ENCODE measurements at places on chromosomes 16 and 17.

GRCh38 chr17:48715496-48716399 lies 6.6 kb downstream of the PRAC1 start:
- DNase-seq = peak; percentile 53

GRCh38 chr16:76653390-76654026 lies 376.3 kb downstream of the CNTNAP4 start:
- peak; percentile 68 for DNase-seq

- no peak for DNase-seq
Measured at GRCh38 chr16:84989749-84990620, 21.4 kb downstream of the ZDHHC7 start.

DNA sequence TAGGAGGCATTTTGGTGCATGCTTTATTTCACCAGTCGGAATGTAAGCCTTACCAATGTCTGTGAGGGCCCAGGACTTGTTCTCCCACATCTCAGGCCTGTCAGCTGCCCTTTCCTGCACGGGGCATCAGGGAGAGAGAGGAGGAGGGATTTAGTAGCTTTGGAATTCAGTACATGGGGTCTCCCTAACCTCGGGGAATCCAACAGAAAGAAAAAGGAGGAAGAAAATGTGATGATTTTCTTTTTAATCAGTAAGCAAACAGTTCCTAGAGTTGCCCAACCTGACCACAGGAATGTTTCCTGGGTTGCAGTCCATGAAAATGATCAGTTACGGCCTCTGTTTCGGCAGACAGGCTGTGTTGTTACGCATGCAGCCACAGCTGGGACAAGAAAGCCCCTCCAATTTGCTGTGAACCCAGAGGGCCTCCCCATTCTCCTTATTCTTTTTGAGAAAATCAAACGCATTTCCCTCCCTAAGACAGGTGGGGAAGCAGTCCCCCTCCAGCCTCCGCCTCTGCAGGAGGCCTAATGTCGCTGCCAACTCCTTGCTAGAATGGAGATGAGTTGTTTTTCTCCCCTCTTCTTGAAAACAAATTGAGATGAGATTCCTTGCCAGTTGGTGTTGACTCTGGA lies 53.1 kb upstream of the TANGO6 start:
- peak; percentile 85 for DNase-seq

DNA sequence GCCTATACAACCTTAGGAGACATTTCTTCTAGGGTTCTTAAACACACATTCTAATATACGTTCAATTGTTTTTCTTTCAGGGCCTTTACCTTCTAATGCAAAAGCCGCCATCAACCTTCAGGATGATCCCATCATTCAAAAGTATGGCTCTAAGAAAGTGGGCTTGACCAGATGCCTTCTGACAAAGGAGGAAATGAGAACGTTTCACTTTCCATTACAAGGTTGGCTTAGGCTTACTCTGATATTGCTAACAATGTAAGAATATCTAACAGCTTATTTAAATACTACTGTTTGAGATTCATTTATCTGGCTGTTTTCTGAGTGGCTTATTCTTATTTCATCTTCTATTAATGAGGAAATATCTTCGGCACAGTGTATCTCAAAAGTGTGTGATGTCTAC lies 15.4 kb downstream of the REXO5 start:
- no peak for DNase-seq

DNA sequence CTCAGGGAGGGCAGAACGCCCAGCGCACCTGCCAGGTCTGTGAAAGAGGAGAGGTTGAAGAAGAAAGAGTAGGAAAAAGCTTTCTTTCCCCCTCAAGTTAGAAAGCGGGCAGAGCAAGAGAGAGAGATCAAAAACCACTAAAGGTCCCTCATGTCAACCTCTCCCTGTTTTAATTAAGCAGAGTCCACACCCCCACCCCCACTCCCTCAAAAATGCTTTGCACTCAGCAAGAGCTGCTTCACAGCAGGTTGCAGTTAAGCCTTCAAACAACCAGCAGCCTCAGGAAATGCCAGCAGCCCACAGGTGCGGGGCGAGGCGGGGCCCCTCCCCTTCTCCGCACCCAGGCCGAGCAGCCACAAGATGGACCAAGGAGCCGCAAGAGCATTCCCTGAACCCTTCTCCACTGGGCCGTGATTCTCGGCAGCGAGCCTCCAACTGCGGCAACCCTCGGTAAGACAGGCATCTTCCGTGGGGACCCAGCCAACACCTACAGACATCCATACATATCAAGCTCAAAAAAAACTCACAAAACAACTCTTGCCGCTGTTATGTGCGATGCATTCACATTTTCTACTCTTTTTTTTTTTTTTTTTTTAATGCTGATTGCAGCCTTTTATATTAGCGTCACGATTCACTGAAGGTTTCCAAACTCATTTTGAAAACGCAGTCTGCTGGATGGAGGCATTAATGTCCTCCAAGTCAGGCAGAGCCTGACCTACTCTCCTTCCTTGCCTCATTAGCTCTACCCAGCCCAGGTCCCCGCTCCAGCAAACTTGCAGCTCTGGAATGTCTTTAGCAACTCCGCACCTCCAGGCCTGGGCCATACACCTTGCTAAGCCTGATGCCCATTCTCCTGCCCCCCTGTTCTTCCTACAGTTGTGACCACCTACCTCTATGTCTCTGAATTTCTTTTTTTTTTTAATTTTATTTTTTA lies 66.1 kb downstream of the AXIN2 start:
- DNase-seq = no peak

DNA sequence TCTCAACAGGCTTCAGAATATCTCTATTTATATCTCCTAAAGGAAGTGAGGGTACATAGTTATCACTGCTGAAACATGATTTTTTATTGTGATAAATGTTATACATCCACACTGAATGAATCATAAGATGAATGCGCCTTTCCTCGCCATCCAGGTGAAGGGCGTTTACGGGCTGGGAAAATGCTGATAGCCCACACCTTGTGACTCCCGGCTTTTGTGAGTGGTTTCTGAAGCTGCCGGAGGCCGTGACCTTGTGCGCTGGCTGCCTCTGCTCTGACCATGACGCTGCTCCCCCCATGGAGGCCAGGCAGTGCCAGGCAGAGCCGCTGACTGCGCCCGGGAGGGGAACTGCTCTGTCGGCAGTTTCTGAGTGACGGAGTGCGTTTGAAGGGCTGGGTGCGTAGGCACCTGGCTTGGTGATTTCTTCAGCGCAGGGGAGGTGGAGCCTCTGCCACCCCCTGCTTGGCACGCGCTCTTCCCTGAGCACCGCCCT lies 97.2 kb downstream of the RAP1GAP2 start:
- DNase-seq = peak; percentile 83

DNA sequence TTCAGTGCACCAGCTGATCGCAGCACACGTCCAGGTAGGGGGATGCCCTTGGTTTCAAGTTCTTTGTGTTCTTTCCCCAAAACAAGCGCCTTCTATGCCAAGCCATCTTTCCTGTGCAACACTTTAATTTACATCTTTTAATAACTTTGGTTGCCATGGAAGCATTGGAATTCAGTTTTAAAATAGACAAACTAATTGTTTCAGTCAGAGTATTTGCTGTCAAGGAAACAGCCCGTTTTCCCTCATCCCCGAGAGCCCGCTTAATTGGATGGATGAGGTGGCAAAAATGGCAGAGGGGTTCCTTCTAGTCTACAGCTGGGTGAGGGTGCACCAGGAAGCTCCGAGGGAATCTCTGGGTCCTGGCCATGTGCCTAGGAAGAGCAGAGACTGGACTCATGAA lies 793.7 kb upstream of the EEF2KMT start:
- DNase-seq = no peak

- DNase-seq = no peak
Measured at GRCh38 chr17:6245301-6246177, 175.4 kb downstream of the WSCD1 start.

DNA sequence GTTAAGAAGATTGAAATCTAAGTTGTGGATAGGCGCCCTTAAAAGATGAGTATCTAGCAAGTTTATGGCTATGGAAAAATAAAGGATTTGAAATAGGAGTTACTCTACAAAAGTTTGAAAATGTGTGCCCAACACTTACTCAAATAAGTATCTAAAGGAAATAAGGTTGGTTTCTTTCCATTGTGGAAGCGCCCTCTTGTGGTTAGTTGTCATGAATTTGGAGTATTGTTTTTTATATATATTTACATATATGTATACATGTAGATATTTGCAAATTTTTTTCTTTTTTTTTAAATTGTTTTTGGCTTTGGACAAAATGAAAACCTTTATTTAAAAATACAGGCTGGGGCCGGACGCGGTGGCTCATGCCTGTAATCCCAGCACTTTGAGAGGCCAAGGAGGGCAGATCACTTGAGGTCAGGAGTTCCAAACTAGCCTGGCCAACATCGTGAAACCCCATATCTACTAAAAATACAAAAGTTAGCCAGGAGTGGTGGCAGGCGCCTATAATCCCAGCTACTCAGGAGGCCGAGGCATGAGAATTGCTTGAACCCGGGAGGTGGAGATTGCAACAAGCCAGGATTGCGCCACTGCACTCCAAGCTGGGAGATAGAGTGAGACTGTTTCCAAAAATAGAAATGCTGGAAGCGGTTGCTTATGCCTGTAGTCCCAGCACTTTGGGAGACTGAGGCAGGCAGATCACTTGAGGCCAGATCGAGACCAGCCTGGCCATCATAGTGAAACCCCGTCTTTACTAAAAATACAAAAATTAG lies 24.0 kb upstream of the VPS4A start:
- peak; percentile 65 for DNase-seq

DNA sequence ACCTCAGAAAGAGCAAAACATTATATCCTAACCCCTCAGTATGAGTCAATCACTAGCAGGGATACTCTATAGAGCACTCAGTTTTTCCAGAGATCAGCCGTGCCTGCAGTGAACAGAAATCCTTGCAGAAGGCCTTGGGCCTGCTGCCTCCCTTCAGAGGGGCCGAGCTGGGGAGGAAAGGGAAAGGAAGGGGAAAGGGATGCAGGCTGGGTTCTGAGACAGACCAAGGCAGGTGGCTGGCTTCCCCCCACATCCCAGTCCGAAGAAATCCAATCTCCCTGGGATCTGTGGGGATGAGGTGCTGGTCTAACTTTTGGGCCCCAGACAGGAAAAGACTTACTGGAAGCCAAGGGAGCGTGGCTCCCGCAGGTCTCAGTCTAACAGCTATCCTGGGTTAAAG lies 25.3 kb downstream of the SRL start:
- DNase-seq = no peak

- DNase-seq = no peak
Measured at GRCh38 chr17:52140601-52141000, 17.9 kb downstream of the CA10 start.

GRCh38 chr17:45664921-45665320 lies 119.2 kb upstream of the CRHR1 start:
- DNase-seq = no peak

DNA sequence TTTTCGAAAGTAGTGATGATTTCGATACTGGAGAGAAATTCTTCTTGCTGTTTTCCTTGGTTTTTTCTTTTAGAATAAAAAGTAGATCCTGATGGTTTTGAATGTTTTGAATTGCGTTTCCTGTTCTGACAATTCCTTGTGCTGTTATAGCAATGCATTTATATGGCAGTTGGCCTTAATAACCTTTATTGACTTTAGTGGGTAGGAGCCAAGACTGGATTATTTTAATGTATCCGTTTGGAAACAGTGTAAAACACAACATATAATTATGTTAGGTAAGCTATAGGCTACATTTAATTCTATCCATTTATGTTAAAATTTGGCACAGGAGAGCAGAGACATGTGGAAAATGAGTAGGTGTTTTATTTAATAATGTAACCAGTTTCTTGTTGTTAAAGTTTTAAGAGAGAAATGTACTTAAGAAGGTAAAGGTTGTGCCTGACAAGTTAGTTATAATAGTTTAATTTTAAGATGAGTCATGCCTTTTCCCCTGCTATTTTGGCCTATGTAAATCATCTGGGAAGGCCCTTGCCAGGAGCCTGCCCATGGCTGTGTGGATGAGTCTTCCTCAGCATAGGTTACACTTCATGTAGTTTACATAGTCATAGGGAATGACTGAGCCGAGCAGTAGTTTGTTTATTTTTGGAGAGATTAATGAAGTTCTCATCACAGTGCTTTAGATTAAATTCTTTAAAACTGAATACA lies 189.9 kb downstream of the FTO start:
- peak; percentile 68 for DNase-seq

GRCh38 chr16:12087901-12088421 lies 111.4 kb downstream of the SNX29 start:
- DNase-seq = no peak

DNA sequence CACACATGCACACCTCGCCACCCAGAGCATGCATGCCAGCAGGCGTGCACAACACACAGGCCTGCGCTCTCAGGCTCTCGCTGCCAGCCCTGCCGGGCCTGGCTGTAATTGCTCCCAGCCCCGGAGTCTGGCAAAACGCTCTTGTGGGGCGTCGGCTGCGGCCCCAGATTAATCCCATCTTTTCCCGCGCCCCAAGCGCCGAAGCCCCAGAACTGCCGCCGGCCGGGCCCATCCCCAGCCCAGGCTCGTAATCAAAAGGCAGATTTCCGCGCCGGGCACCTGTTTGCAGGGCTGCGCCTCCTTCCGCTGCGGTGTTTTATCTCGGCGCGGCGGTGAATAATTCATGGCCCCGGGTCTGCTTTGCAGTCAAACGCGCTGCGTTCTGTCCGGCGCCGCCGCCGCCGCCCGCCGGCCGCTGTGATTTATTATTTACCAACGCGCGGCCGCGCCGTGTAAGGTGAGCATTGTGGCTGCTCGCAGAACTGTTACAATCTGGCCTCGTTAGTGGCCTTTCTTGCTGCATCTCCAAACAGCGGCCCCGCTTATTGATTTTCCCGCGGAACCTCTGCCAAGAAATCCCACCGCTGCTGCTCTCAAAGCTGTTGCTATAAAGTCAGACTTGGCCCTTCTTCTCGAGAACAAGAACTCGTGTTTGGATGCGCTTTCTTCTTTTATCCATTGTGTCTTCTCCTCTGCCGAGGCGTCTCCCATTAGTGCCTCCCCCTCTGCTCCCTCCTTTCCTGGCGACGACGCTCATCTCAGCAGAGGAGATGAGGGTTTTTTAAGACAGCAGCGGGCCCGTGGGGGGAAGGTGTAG lies 126.1 kb downstream of the IRX5 start:
- DNase-seq = no peak

- no peak for DNase-seq
Measured at GRCh38 chr17:75542728-75543336, 17.3 kb downstream of the LLGL2 start.

GRCh38 chr16:47413041-47413440 lies 47.8 kb downstream of the ITFG1 start:
- no peak for DNase-seq

DNA sequence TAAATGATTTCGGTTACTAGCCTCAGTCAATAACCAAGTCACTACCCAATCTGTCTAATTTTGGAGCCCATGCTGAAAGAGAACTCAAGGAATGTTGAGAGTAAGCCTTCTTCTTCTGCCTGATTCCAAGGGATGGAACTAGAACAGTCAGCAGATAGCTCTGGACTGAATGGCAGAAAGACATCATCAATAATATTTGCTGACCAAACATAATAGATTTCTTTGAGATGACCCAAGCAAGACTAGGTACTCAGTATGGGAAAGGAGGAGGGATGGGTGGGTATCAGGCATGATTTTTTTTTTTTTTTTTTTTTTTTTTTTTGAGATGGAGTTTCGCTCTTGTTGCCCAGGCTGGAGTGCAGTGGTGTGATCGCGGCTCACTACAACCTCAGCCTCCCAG lies 330.1 kb downstream of the CNTNAP4 start:
- no peak for DNase-seq
